ENCODE measurements at places on chromosomes 1 and 21.
A peak's percentile ranks its signal among the peaks of the same experiment; 100 is the strongest.

DNA sequence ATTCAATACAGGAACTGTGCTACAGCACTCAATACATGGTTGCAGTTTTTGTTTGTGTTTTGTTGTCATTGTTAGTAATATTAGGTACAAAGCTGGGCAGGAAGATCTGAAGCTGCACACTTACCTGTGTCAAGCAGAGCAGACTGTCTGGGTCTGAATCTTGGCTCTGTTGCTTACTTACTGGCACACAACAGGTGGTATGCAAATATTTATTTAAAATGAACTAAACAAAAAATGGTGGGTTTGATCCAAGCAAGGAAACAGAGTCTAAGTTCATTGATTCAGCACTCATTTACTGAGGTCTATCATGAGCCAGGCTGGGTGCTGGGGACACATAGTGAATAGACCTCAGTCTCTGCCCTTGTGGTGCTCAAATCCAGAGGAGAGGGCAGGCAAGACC is 230.4 kb downstream of the OMA1 start:
- DNase-seq = no peak

DNA sequence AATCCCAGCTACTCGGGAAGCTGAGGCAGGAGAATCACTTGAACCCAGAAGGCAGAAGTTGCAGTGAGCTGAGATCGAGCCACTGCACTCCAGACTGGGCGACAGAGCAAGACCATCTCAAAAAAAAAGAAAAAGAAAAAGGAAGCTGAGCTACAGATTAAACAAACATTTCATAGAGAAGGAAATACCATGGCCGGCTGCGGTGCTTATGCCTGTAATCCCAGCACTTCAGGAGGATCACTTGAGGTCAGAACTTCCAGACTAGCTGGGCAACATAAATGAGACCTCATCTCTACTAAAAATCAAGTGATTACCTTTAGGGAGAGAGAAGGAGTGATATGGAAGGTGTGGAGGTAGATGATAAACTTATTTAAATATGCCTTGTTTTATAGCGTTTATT is 14.0 kb upstream of the CFAP126 start:
- DNase-seq = no peak

DNA sequence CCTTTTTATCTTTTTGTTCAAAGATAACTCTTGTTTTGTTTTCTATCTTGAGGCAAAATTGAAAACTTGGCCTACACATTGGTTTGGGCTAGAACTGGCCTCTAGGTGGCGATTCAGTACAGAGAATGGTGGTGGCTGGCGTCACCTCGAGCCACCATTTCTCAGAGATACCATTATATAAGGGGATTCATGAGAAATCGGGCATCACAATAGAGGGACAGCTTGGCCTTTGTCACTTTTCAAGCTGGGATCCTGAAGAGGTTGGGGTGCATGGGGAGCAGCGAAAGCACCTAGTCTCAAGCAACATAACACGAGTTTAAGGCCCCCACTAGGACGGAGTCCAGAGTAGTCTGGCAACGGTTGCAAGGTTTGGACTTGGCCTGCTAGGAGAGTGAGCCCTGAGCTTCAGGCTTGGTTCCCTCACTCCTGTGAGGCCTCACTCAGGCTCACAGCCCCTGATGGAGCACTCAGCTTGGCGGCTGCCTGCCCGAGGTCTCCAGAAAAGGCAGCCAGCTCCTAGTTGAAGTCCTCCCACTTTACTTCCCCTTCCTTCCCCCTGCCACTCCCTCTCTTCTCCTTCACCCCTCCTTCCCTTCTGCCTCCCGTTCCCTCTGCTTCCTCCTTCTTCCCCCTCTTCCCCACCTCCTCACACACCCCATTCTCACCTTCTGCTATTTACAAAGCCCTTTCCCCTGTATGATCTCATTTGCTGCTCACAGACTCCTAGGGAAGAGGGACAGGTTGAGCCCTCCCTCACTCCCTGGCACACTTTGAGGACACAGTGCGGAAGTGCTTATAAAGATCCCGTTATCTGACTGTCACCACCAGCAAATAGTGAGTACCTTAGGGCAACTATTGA is 67.8 kb downstream of the LRIG2 start:
- peak; percentile 72 for DNase-seq

- no peak for DNase-seq
Observed at GRCh38 chr1:153831026-153831425, 55.8 kb downstream of the SLC27A3 start.

GRCh38 chr1:184803180-184803492 is 48.5 kb upstream of the EDEM3 start:
- no peak for DNase-seq

DNA sequence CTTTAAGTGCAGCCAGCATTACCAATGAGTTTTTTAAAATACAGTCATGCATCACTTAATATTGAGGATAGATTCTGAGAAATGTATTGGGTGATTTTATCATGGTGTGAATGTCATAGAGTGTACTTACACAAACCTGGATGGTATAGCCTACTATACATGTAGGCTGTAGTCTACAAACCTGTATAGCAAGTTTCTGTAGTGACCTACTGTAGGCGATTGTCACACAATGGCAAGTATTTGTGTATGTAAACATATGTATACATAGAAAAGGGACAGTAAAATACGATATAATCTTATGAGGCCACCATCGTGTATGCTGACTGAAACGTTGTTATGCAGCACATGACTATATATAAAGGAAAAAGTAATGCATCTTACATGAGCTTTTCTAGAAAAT is 48.2 kb downstream of the RPE65 start:
- no peak for DNase-seq

- no peak for DNase-seq
Observed at GRCh38 chr1:241270016-241270415, 87.0 kb downstream of the RGS7 start.

GRCh38 chr1:201096977-201097856 is 15.0 kb downstream of the CACNA1S start:
- no peak for DNase-seq

DNA sequence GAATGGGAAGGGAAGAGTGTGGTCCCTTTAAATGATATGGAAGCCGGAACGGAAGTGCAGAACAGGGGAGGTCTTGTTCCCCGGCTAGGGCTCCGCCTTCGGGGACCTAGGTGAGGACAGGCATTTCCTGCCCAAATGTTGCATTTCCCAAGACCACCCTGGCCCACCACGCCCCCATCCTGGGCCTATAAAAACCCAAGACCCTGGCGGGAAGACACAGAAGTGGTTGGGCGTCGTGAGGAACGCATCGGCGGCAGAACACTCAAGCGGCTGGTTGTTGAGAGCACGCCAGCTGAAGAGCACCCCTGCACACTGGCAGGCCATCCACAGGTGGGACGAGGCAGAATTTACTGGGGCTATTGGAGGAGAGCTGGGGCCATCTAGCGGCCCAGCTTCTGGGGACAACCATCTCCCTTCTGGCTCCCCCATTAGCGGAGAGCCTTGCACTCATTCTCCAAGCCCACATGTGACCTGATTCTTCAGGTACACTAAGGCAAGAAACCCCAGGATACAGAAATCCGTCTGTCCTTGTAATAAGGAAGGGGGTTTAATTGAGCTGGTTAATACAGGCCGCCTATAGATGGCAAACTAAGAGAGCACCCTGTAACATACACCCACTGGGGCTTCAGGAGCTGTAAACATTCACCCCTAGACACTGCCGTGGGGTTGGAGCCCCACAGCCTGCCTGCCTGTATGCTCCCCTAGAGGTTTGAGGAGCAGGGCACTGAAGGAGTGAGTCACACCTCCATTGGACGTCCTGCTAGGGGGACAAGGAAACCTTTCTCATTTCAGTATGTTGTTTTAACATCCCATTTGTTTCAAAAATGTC is 1327.9 kb downstream of the BRINP3 start:
- no peak for DNase-seq
